NCI-H446 treated with DMSO at 0.1 percent for 48 hours (cell line): ENCODE measurements at places on chromosomes 11 and 22.

- DNase-seq = no peak
Measured at GRCh38 chr11:18853086-18853720, 61.6 kb upstream of the PTPN5 start.

- peak; percentile 63 for DNase-seq
Measured at GRCh38 chr11:75214411-75214821, 26.2 kb upstream of the TPBGL start.

GRCh38 chr22:30175690-30176288 lies 70.8 kb downstream of the LIF start:
- no peak for DNase-seq

GRCh38 chr11:65414776-65415498 lies 7.7 kb upstream of the NEAT1 start:
- no peak for DNase-seq

DNA sequence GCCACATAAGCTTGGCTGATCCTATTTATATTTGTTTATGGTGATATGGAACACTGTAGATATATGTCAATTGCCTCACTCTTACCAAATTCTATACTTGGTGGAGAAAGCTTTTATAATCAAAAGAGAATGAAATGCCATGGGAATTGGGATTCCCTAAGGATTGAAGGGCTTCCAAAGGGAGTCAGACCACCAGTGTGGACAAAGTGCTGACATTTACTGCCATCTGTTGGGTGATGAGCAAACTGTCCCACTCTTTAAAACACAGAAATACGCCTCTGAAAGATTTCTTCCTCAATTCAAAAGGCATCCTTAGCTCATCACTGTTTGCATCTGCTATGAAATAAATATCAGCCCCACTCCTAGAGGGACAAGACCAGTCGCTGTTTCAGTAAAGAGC lies 7.1 kb downstream of the SLC1A2 start:
- peak; percentile 44 for DNase-seq

DNA sequence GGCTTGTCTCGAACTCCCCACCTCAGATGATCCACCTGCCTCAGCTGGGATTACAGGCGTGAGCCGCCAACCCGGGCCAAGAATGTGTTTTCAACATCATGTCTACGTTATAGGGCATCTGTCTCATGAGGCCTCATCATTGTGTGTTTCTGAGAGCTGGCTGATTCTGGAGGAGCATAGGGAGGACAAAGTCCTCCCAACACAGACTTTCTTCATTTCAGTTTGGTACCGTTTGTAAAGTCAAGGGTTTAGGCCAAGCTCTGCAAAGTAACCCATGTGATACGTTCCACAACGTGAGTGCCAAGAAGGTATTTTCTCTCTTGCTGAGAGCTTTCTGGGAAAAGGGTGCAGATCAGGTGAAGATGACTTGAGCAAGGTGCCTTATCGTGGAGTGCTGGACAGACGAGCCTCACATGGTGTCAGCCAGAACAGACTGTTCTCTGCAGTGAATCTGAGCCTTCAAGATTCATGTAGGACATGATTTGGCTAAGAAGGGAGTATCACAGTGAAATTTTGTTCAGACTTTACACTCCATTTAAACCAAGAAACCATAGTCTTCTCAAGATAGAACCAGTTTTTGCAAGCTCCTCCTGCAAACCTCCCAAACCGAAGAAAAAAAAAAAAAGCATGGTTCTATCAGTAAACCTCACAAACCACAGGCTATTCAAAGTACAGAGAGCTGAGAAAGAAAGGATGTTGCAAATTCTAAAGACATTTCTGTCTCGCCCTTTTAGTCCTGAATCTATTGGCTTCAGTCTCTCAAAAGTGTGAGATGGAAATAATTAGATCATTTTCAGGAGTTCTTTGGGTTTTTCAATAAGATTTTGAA lies 71.7 kb downstream of the DBX1 start:
- no peak for DNase-seq

- no peak for DNase-seq
Measured at GRCh38 chr11:57792870-57793269, 31.3 kb downstream of the CTNND1 start.
